IMR-90 (cell line): ENCODE measurements at places on chromosomes 4 and X. TPM values are rescaled to one million over a fixed set of nuclear protein-coding genes. Genes with fewer than 3 reads are reported as not detected.
A peak's percentile ranks its signal among the peaks of the same experiment; 100 is the strongest.

DNA sequence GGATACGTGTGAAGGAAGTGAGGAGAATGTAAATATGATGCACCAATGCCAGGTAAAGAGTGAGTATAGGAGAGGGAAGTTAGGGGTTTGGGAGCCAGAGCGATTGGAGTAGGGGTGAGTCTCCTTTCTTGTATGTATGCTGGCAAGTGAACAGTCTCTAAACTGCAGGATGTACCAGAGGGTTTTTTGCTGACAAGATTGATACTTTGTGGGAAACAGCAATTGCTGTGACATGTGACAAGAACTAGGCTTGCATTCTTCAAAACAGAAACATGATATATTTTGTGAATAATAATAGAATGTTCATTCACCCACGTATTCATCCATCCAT is 706 bp downstream of the CHIC1 start:
- no peak for DNase-seq

GRCh38 chr4:3824521-3825270 is 58.5 kb downstream of the ADRA2C start:
- DNase-seq, result no peak

DNA sequence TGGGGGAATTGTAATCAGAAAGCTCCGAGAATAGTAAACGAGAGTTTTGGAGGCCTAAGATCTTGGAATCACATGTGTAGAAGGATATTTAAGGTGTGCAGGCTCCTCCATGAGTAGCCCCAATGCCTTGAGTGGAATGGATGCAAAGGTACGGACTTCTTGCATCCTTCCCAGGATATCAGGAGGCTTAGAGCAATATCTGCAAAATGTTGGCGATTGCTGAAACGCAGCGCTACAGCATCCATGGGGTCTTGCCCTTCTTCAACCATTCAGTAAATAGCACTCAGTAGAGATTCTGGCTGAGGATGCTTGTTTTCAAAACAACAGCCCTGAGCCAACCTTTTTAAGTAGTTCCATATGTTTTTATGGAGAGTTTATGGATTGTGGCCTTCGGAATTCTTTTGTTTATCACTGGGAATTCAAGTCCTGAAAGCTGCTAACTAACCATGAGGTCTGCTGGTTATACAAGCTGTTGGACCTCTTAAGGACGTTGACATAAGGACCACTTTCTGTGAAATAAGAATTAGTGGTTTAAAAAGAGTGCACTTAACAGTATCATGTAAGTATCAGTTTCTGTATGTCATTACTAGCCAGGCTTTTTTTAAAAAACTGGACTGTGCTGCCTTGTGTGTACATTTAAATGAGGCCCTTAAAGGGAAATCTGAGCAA is 228.8 kb upstream of the PGRMC2 start:
- peak; percentile 92 for DNase-seq

DNA sequence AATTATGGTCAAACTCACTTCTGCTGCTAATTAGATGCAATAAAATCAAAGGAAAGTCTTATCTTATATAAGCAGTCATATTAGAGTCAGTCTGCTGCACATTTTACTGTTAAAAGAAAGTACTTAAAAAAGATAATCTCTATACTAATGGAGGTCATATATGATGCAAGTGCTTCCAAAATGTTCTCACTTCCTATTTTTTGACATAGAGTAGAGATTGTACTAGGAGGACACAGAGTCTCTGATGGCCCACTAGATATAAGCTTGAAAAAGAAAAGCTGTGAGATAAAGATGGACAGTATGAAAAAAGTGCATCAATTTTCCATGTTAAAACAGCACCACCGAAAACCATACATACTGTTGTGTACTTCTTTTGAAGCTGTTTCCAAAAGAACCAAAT is 196.9 kb downstream of the KLHL13 start:
- DNase-seq, result no peak

Gene GLUD2
- 1.4 and 1.6 TPM in 2 replicates for total RNA-seq

Gene PGRMC1
- total RNA-seq, result 75.3 and 124 TPM in 2 replicates

DNA sequence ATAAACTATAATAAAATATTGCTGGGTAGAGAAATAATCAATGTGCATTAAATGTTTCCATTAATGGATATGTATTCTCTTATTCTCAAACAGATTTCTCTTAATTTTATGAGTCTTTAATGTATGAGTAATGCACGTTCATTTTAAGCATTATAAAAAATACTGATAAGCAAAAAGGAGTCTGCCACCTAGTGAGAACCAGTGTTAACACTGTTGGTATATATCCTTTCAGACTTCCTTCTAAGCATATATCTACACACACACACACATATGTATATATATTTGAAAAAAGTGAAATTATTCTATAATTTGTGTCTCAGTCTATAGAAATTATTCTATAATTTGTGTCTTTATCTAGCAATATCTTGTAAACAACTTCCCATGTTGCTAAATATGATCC is 49.9 kb upstream of the MTMR1 start:
- DNase-seq, result peak; percentile 33

- no peak for DNase-seq
Observed at GRCh38 chr4:169604903-169605331, 7.5 kb downstream of the NEK1 start.

Gene IKBKG
- 13.9 and 16.5 TPM in 2 replicates for total RNA-seq

DNA sequence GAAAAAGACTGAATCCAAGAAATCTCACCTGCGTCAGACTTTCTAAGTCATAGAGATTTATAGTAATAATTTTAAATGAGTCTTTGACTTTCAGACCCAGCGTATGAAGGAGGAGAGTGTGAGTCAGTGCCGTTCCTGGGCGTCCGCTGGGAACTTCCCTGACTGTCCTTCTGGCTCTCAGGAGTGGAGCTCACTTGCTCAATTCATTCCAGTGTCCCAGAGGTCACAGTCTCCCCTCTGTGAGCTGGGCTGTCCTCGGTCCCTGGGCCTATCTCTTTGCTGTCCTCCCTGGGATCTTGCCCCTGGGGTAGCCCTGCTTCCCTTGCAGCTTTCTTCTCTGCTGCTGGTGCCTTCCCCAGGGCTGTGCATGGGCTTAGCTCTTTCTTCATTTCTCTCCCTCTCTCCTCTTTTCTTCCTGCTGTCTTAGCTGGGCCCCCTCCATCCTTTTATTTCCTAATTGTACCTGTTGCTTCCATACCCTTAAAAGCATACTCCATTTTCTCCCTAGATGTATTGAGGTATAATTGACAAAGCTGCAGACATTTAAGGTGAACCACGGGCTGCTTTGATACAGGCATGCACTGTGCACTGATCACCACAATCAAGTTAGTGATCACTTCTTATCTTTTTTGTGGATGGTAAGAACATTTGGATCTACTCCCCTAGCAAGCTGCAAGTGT is 11.6 kb downstream of the SORBS2 start:
- no peak for DNase-seq

Gene HPGDS
- total RNA-seq, result not detected in 2 replicates

DNA sequence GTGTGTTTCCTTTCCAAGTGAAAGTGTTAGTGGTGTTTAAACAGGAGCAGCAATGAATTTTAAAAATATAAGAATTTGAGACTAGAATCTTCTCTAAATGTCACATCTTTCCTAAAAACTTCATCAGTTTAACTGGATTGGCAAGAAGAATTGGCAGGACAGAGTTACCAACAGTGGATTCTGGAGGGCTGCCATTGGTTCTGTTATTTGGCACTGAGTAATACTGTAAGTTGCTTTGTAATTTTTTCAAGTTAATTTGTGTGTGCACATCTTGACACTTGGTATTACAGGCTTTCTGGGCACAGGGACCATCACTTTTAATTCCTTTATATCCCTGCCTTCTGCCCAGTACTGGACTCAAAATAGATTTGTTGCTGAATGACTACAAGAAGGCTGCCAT is 4.5 kb upstream of the GPRIN3 start:
- no peak for DNase-seq

GRCh38 chr4:174135936-174136406 is 147.5 kb downstream of the FBXO8 start:
- DNase-seq, result no peak

Gene RGN
- total RNA-seq, result under 0.01 and 0.18 TPM in 2 replicates

DNA sequence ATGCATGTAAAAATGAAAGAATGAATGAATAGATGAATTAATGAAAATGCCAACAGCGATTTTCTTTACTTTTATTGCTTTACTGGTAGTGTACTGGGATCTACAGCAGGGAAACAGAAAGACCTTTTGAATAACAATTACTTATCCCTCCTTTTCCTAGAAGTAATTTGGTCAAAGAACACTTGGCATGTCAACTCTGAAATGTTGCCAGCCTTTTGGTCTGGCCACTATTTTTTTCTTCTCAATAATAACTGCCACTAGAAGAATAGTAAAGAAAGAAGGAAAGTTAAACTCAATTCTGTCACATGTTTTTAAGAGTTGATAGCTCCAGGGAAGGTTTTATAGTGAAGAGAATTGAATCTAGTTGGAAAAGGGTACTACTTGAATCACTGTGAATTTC is 52.9 kb downstream of the EPHA5 start:
- no peak for DNase-seq

DNA sequence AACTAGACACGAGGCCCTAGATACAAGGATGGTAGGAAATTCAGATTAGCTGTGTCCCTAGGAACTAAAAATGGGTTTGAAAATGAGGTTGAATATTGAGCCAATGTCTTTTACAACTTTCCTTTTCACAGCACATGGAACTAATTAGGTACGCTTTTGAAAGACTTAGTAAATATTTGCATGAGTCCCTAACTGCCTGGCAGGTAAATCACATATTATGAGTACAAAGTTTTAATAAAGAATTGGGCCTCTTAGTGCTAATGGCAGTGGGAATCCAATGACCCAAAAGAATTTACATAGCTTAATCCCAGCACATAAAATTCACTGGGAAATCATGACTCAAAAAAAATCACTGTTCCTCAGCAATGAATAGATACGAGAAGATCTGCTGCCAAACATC is 16.8 kb downstream of the MUC7 start:
- no peak for DNase-seq

DNA sequence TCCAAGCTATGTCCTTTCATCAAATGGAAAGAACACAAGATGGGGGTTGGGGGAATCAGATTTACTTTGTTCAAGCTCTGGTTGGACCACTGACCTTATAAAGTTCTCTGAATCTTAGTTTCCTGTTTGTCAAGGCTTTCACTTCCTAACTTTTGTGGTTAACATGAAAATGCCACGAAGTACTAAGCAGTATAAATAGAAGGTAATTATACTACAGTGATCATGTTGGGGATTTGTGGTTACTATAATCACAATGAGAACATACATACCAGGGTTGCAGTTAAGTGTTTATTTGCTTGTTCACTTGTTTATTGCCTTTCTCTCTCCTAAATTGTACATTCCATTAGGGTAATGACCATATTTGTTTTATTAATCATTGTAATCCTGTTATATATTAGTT is 53.2 kb downstream of the SPRY1 start:
- peak; percentile 56 for DNase-seq

Gene TLR1
- total RNA-seq, result 1.1 TPM in 2 replicates

DNA sequence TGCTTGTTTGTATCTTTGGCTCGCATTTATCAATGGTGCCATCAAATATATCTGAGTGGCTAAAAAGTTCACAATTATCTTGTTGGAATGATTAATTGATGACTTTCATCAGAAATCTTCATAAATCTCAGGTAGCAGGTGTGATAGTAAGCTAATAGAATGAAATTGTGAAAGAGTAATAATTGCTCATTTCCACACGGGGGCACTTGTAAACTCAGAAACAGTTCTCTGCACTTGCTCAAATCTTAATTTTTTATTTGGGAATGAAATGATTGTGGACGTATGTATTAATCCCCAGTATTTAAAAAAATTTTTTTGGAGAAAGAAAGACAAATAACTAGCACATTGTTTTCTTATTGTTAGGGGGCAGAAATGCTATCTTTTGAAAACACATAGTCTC is 132.8 kb downstream of the DTHD1 start:
- DNase-seq, result no peak

Gene POF1B
- total RNA-seq, result not detected in 2 replicates

GRCh38 chr4:35038079-35038805 is 1206.1 kb downstream of the ARAP2 start:
- no peak for DNase-seq

DNA sequence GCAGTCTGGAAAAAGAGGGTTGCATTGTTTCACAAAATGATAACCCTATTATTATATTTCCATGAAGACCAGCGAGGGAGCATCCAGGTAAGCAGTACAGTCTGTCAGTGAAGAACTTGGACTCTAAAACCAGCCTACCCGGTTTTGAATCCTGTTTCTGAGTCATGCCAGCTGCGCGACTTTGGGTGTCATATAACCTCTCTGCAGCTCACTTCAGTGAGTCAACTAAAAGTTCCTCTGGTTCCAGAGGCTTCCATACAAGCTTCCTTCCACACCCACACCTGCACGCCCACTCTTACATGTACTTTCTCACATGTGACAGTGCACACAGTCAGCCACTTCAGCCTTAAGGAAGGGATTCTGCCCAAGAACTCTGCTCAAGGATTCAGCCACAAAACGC is 49.8 kb upstream of the PRPS2 start:
- no peak for DNase-seq

DNA sequence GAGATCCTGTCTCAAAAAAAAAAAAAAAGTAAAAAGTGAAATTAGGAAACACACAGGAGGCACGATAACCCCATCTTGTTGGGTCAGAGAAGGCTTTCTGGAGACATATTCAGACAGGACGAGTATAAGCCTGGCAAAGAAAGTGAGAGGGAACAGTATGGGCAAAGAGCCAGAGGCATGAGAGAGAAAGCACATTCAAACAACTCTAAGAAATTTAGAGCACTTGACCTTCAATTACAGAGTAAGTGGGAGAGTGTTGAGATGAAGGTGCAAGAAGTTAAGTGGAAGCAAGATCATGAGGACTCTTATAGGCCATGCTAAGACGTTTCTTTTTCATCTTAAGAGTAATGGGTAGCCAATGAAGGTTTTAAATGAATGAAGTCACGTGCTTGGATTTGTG is 70.4 kb downstream of the ELOVL6 start:
- DNase-seq, result no peak
